Endothelial cell of umbilical vein (primary cell): ENCODE measurements at places on chromosomes 7 and 10.

DNA sequence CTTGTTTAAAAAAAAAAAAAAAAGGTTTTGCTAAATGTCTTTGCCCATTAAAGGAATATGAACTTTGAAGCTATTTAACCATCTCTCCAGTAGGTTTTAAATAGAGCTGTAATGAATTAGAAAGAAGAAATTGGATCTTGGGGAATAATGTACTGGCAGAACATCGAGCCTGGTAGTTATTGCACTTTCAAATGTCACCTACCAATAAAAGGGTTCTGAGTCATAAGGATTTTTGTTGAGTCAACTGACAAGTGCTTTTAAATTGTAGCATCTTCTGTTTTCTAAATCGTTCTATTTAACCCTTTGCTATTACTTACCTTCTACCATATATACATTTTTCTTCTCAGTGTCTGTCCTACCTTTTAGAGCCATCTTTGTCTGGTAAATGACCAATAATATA is 10.7 kb downstream of the CUTC start:
- DNase-seq: no peak

DNA sequence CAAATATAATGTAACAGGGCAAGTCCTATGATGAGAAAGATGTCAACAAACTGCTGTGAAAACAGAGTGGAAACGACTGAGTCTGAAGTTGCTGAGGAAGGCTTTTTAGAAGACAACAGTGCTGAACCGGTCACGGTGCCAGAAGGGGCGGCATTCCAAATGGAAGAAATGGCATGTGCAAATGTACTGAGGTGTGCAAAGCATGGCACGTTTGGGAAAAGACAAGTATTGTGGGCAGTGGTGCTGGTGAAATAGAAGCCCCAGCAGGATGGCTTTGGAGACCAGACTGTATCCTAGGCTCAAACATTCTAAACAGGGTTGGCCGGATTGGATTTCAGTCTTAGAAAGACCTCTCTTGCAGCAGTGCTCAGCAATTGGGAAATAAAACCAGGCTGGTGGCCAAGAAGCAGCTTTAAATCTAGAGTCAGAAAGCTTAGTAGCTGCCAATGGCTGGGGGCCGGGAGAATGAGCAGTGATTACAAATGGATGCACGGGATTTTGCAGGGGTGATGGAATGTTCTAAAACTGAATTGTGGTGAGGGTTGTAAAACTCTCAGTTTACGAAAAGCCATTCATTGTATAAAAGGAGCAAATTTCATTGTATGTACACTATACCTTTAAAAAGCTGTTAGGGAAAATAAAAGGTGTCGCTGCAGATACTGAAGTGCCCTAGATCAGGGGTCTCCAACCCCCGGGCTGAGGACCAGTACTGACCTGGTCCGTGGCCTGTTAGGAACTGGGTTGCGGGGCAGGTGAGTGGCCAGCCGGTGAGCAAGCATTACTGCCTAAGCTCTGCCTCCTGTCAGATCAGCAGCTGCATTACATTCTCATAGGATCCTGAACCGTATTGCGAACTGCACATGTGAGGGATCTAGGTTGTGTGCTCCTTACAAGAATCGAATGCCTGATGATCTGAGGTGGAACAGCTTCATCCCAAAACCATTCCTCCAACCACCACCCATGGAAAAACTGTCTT is 141.6 kb downstream of the HIBADH start:
- no peak for DNase-seq

GRCh38 chr7:103940382-103941268 is 48.8 kb downstream of the RELN start:
- DNase-seq: peak; percentile 11

DNA sequence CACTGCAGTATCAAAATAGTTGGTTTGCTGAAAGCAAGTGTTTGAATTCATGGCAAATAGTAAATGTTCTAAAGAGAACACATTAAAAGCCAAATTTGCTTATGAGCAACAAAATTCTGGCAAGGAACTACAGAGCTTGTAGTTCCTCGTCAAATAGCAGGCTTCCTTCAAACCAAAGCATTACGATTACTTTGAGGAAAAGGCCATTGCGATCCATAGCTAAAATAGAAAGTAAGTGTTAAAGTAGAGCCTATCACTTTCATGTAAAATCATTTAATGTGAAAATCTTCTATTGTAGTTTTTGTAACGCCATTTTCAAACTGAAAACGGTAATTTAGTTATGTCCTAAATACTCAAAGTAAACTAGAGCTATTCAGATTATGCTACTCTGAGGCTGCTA is 20.1 kb downstream of the CACNA2D1 start:
- no peak for DNase-seq

- DNase-seq: no peak
Observed at GRCh38 chr10:92789786-92790185, 58.5 kb upstream of the EXOC6 start.

- DNase-seq: no peak
Observed at GRCh38 chr7:117083648-117084047, 130.3 kb downstream of the ST7 start.

DNA sequence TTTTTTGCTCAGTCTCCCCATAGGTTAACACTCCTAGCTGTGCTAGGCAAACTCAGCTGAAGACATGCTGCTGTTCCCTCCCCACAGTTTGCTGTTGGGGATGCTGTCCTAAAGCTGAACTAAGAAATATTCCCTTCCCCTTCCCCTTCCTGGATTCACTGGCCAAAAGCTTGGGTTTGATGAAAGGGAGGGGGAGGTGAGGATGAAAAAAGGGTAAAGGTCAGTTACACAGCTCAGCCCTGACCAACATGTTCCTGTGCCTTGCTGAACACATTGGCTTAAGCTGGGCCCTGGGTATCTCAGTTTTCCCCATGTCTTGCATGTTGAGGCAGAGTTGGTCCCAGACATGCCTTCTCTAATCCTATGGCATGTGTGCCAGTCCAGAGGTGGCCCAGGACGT is 15.3 kb downstream of the CCM2 start:
- DNase-seq: peak; percentile 16

GRCh38 chr7:29508608-29509007 is 55.0 kb upstream of the PRR15 start:
- DNase-seq: peak; percentile 17

- DNase-seq: peak; percentile 33
Observed at GRCh38 chr7:156816943-156817572, 75.9 kb downstream of the LMBR1 start.

- DNase-seq: no peak
Observed at GRCh38 chr7:102841290-102841689, 71.5 kb upstream of the LRRC17 start.
